Glutamatergic neuron (in vitro differentiated cells): ENCODE measurements at places on chromosomes 1 and 21. TPM values are rescaled to one million over a fixed set of nuclear protein-coding genes. Genes with fewer than 3 reads are reported as not detected.
A peak's percentile ranks its signal among the peaks of the same experiment; 100 is the strongest.

GRCh38 chr1:8937701-8938100 lies 8.0 kb upstream of the CA6 start:
- H3K36me3 ChIP-seq: no peaks in the 10 kb centered on the region
- H3K4me1 ChIP-seq: no peaks in the 10 kb centered on the region
- peaks cover 3% of the 10 kb centered on the region for H3K27me3 ChIP-seq
- H3K27ac ChIP-seq: no peak overlapping the region

DNA sequence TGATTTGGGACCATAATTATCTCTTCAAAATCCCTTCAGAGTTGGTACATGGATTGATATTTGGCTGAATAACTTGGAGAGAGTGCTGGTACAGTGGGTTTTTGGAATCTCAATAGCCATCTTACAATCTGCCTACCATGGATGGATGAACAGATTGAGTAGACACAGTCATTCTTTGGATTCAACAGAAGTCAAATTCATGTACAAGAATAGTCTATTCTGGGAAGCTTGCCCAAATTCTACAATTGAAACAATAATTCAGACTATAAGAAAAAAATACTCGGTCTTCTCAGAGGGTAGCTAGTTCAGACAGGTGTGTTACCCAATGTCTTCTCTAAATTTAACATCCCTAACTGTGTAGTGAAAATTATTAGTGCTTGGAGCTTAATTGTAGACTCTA lies 574.0 kb downstream of the LRRIQ3 start:
- no peak overlapping the region for H3K27ac ChIP-seq
- no peak for DNase-seq
- no peaks in the 10 kb centered on the region for H3K4me1 ChIP-seq
- H3K4me3 ChIP-seq: no peak overlapping the region
- H3K36me3 ChIP-seq: no peaks in the 10 kb centered on the region

DNA sequence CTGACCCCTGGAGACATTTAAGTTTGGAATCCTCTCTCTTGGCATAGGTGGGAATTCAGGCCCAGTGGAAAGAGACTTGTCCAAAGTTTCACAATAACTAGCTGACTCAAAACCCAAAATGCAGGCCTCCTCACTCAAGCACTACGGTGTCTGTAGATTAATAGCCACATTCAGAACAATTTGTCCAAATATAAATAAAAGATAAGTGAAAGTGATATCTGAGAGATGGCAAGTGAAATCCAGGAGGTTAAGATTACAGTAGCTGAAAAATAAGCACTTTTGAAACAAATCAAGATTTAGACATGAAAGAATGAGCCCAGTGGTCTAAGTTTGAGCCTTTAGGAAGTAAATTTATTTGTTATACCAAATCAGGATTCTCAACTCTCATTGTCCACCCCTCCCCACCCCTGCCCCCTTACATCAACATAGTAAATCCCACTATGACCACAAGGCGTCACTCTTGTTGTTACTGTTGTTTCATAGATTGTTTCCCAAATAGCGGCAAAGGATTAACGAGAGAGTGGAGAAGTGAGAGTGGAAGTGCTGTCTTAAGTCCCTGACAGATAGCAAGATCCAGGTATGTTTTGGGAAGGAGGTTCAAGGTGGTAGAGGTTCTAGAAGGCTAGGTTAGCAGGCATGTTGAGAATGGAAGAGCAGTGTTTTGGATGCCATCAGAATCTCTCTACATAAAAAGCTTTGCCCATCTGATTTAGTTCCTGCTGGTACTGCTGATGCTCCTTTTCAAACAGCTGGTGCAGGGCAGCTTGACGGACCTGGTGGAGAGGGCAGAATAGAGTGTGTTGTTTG lies 7.1 kb upstream of the TPM3 start:
- H3K27ac ChIP-seq: no peak overlapping the region
- H3K4me3 ChIP-seq: no peak overlapping the region
- peaks cover 2% of the 10 kb centered on the region for H3K4me1 ChIP-seq
- peak; percentile 24 for DNase-seq
- no peaks in the 10 kb centered on the region for H3K36me3 ChIP-seq
- H3K27me3 ChIP-seq: peaks cover 10% of the 10 kb centered on the region

GRCh38 chr1:25616987-25617624 lies 515 bp downstream of the MAN1C1 start:
- H3K4me1 ChIP-seq: peaks cover 6% of the 10 kb centered on the region
- no peak overlapping the region for H3K4me3 ChIP-seq
- no peak overlapping the region for H3K27ac ChIP-seq
- peak; percentile 30 for DNase-seq
- H3K36me3 ChIP-seq: no peaks in the 10 kb centered on the region

ERVH48-1 gene
- 0.59 TPM for total RNA-seq

GRCh38 chr1:94258873-94259331 lies 21.5 kb upstream of the ARHGAP29 start:
- H3K27ac ChIP-seq: no peak overlapping the region
- H3K4me1 ChIP-seq: peaks cover 2% of the 10 kb centered on the region
- no peak overlapping the region for H3K4me3 ChIP-seq
- peaks cover 8% of the 10 kb centered on the region for H3K36me3 ChIP-seq
- DNase-seq: no peak

STIL gene
- 5.4 TPM for total RNA-seq

TRIM58 gene
- total RNA-seq: 5.2 TPM

KCNK1 gene
- not detected for total RNA-seq

GRCh38 chr21:23401278-23401677 lies 2206.0 kb downstream of the MRPL39 start:
- H3K27me3 ChIP-seq: peaks cover 2% of the 10 kb centered on the region
- H3K4me1 ChIP-seq: peaks cover 16% of the 10 kb centered on the region
- no peak overlapping the region for H3K4me3 ChIP-seq
- H3K27ac ChIP-seq: peak overlapping the region; percentile 33
- H3K36me3 ChIP-seq: no peaks in the 10 kb centered on the region

- H3K27me3 ChIP-seq: no peaks in the 10 kb centered on the region
- H3K36me3 ChIP-seq: no peaks in the 10 kb centered on the region
- no peak for DNase-seq
- peak overlapping the region; percentile 11 for H3K4me3 ChIP-seq
- peaks cover 11% of the 10 kb centered on the region for H3K4me1 ChIP-seq
Measured at GRCh38 chr21:37164742-37165141, 91.7 kb downstream of the TTC3 start.

GRCh38 chr1:22388671-22389450 lies 62.8 kb upstream of the ZBTB40 start:
- DNase-seq: no peak
- H3K27ac ChIP-seq: no peak overlapping the region
- peaks cover 9% of the 10 kb centered on the region for H3K27me3 ChIP-seq
- H3K36me3 ChIP-seq: no peaks in the 10 kb centered on the region

GRCh38 chr21:24294171-24294570 lies 1313.1 kb downstream of the MRPL39 start:
- no peak for DNase-seq
- H3K27ac ChIP-seq: no peak overlapping the region
- no peaks in the 10 kb centered on the region for H3K27me3 ChIP-seq
- H3K4me3 ChIP-seq: no peak overlapping the region
- peaks cover 1% of the 10 kb centered on the region for H3K4me1 ChIP-seq
